ENCODE measurements at places on chromosomes 5 and 9.

GRCh38 chr9:17422994-17423680 lies 155.7 kb upstream of the SH3GL2 start:
- no peak for DNase-seq

DNA sequence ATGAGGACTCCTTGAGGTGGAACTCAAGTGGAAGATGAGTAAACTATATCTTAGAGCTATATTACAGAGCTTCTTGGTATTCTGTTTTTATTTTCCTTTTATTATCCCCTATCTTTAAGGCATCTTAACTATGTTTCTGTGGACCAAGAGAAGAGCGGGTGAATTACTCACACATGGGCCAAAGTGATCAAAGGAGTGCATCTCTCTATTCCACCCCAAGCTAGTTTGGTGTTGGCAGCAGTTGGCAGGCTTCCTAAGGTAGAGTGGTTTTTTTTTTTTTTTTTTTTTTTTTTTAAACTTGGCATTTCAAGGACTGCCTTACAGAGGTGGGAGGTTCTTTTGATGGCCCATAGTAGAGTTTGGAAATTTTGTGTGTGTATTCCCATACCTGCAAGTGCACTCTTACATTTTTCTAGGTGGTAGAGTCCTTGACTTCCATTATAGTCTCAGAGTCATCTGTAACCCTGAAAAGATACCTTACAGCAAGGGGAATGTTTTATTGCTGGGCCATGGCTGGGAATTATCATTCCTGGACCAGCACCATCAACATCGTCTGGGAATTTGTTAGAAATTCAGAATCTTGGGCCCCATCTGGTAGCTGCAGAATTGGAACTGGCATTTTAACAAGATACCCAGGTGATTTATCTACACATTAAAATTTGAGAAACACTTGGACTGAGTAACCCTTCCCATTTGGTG lies 51.0 kb downstream of the ARHGAP26 start:
- DNase-seq = no peak

- no peak for DNase-seq
These were observed 243.1 kb downstream of the DENND1A start for GRCh38 chr9:123686829-123687192.

DNA sequence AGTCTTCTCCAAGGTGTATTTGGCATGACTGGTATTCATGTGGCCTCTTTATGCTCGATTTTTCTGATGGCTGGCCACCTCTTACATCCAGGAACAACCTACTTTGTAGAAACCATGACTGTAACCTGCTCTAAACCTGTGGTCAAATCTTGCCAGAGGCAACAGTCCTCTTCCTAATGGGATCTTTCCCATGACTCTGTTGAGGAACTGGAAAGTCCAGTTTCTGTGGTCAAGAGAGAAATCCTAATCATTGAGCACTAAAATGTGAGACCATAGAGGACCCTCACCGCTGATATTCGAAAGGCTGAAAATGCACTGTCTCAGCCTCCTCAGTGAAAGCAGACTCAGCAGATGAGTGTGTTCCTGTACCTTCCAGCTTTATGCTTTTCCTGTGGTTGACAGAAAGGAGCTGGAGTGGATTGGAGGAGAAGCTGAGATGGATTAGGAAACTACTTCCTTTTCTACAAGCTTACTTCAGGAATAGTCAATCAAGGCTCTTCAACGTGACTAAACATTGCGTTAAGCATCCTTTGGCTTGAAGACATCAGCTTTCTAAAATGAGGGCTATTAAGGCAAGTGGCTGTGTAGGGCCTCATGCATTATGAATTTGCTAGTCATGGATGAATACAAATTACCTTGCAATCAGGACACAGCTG lies 69.7 kb upstream of the DAPK1 start:
- no peak for DNase-seq

Measured in fibroblast of skin of scalp (primary cell).